ENCODE measurements at places on chromosomes 7 and 10.
A peak's percentile ranks its signal among the peaks of the same experiment; 100 is the strongest.

DNA sequence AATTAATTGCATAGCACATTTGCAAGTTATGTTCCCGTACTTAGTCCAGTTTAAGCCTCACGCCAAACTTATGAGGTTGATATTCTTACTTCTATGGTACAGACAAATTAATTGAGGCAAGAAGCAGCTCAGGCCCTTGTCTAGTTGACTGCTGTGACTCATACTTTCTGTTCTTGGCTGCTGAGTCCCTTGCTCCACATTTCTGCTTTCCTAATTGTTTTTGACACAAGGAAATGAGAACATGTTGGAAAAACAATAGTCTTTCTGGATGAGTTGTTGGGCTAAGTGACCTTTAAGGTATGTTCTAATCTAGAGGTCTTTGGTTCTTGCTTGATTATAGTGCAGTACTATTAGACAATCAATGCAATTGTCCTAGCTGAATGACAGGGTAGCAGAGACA lies 331.8 kb downstream of the NRG3 start:
- no peak for DNase-seq

GRCh38 chr10:68559841-68560185 lies 324 bp upstream of the TET1 start:
- DNase-seq, result no peak

GRCh38 chr7:39741942-39742623 lies 118.7 kb downstream of the RALA start:
- DNase-seq, result peak; percentile 65

- DNase-seq, result no peak
These were observed 35.2 kb upstream of the STOX1 start for GRCh38 chr10:68792115-68792514.

- no peak for DNase-seq
These were observed 7.1 kb downstream of the ASNS start for GRCh38 chr7:97865104-97865503.

- no peak for DNase-seq
These were observed 303.3 kb downstream of the IPMK start for GRCh38 chr10:57964351-57964750.

DNA sequence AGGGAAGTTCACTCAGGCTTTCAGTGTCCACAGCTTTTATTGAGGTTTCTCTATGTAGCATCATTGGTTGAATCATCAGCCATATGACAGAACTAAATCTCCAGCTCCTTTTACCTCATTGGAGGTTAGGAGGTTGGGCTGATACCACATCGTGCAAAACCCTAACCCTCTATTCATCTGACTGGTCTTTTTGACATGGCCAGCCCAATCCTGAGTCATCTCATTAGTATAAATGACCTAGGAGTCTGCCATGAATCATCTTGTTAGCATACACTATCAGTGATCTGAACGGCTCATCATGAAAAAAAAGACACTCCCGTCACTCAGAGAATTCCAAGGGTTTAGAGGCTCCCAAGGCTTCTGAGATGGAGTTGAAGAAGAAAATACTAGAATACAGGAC lies 669.8 kb upstream of the POT1 start:
- no peak for DNase-seq

DNA sequence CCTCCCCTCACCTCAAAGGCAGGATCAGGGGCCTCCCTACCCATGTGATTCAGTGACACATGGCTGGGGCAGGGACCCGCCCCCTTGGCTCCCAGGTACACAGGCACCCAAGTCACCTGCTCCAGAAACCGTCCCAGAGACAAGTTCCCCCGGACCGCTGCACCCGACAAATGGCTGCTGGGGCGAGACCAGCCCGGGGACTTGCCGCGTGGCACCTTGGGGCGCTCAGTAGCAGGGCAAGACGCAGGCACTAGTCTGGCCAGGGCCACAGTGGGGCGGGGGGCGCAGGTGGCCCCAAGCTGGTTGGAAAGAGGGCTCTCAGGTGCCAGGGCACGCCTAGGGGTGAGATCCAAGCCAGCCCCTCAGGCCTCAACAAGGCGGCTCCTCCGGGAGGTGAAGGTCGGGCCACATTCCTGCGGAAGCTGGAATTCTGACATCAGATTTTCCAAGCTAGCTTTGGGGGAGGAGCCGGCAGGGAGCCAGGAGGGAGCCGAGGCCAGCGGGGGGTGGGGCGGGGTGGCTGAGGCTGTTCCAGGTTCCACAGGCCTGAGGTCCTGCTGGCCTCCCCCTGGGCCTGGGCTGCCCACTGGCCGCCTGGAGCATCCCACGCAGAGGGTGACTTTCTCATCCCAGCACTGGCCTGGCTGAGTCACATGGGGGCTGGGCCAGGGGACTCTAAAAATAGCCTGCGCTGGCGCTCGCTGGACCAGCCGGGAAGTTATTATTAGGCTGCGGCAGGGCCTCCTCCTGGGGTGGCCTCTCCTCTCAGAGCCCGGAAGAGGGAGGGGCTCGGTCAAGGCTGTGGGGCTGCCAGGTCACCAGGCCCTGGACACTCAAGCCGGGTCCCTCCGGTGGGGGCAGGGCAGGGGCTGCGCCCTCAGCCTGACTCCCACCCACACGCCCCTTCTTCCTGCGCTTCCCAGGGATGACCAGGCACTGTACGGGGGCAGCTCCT lies 20.5 kb upstream of the INPP5A start:
- DNase-seq, result peak; percentile 33

GRCh38 chr7:22181663-22182062 lies 175.3 kb downstream of the RAPGEF5 start:
- no peak for DNase-seq

DNA sequence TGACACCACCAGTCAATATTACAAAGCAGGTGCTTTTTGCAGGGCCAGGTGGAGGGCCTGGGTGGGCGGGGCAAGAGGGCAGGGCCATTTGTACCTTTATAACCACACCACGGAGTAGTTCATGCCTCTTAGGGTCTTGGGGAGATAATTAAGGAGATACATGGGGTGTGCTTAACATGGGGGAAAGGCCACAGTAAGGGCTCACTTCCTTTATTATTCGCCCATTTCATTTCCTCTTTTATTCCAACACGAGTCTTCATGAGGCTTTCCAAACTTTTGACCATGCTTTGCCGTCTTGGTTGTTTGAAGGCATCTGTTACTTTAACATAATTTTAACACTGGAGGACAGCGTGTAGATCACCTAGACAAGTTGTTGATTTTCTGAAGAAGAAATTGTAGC lies 33.3 kb upstream of the LYZL2 start:
- no peak for DNase-seq

GRCh38 chr7:73701357-73701995 lies 18.0 kb downstream of the STX1A start:
- peak; percentile 36 for DNase-seq

GRCh38 chr10:48749254-48749787 lies 64.6 kb downstream of the WDFY4 start:
- DNase-seq, result no peak

DNA sequence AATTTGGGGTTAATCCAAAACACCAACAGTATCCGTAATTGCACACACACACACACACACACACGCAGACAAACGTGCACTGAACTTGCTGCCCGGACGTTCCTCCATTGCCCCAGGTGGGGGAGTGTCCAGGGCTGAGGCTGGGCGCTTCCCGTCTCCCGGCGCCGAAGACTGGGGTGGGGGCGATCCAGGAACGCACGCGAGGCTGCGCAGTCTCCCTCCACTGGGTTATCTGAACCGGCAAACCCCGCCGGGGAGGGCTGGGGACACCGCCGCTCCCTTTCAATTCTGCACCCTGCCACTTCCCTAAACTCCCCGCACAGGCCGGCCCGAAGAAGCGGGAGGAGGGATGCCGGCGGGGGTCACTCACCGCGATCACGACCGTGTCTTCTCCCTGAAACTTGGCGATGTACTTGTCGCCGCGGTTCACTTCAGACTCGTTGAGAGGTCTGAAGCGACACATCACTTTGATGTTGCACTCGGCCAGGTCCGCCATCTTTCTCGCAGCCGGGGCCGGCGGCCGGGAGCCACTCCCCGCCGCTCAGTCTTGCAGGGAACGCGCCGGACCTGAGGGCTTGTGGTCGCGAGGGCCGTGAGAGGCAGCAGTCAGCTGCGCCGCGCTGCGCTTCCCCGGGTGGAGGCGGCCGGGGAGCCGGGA lies 618 bp downstream of the KIF5B start:
- DNase-seq, result peak; percentile 67

GRCh38 chr7:155490697-155491628 lies 33.0 kb downstream of the EN2 start:
- peak; percentile 49 for DNase-seq

GRCh38 chr10:112644265-112644645 lies 197.2 kb downstream of the VTI1A start:
- DNase-seq, result no peak

- no peak for DNase-seq
These were observed 381.2 kb upstream of the MGMT start for GRCh38 chr10:129085811-129086210.

DNA sequence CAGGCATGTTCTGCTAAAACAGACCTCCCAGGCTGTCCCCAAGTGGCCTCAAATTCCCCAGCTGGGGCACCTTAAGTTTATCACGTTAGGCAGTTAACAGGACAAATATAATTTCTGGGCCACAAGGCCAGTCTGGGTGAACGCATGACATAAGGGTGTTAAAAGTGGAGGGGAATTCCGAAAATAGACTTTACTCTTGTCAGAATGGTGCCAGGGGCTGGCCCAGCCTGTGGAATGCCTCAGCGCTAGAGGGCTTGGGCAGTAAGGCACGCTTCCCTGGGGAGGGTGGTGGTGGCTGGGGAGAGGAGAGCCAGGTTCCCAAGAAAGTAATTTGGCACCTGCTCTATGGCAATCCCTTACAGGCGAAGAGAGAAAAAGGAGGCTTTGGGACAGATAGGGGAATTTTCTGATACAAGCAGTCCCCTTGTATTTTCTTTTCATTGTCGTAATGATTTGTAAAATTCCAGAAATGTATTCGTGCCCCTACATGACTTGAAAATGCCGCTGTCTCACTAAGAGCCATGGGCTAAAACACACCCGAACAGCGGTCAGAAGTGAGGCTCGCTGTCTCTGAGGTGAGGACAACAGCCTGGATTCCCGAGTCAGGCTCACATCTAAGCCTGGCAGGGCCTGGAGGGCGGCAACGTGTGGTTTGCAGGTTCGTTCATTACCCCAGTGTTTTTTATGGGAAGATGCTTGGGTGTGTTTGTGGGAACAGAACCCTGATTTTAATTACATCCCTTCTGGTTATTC lies 463.2 kb upstream of the GALNT17 start:
- no peak for DNase-seq
